Activated B cell treated with CpG ODN at 0.5 μM for 24 hours (primary cell): ENCODE measurements at places on chromosomes 13 and 19.

- no peak for DNase-seq
Observed at GRCh38 chr19:42436006-42436405, 6.7 kb downstream of the CXCL17 start.

DNA sequence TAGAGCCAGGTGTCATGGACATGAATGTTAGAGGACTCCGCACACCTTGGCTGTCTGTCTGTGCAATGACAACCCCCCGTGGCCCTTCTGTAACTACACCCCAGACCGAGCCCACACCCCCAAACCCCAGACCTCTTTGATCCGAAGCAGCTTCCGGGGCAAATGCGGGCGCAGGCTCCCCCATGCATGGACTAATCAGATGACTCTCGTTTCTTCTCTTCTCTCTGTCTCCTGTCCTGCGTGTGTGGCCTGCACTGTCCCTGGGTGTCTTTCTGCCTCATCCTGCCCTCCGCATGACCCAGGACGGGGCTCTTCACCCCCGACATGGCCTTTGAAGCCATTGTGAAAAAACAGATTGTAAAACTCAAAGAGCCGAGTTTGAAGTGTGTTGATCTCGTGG, 38.9 kb downstream of the TMED1 start:
- no peak for DNase-seq

- no peak for DNase-seq
Observed at GRCh38 chr13:93867481-93867880, 612.0 kb downstream of the DCT start.

DNA sequence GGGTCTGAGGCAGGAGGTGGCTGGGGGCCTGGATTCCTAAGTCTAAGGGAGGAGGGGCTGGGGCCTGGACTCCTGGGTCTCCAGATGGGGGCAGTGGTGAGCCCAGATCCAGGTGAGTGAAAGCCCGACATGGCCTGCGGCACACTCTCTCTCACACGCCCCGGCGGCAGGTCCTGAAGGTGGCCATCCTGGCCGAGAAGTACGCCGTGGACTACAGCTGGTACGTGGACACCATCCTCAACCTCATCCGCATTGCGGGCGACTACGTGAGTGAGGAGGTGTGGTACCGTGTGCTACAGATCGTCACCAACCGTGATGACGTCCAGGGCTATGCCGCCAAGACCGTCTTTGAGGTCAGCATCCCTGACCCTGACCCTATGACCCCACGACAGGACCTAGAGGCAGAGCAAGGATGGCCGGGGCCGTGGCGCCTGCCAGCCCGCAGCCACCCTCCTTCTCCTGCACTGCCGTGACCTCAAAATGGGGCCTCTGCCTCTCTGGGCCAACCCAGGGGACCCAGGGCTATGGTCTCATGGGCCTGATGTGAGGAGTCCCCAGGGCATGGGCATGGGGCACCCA, 13.2 kb downstream of the FUZ start:
- DNase-seq: no peak

GRCh38 chr13:113426591-113426986, 26.7 kb downstream of the ADPRHL1 start:
- no peak for DNase-seq

DNA sequence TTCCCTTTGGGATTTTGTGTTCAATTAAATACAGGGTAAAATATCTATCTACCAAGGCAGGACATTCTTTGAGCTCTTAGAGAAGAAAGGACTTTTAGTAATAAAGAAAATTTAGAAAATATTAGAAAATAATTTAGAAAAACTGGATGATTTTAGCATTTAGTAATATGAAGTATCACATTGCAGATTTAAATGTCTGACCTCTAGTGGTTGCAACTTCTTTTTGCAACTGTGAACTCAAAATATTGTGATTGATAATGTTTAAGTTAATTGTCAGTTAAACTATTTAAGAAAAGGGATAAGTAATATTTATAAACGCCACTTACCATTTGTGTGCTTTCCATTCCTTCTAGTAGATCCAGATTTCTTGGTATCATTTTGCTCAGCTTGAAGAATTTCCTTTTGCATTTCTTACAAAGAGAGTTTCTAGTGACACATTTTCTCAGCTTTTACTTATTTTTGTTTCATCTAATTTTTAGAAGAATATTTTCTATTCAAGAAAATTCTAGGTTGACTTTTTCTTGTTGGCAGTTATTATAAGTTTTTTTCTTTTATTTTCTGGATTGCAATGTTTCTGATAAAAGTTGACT, 10.3 kb upstream of the POSTN start:
- no peak for DNase-seq

- no peak for DNase-seq
Observed at GRCh38 chr13:48618937-48619336, 34.8 kb upstream of the CYSLTR2 start.
